ENCODE measurements at places on chromosomes 3 and 15. TPM values are rescaled to one million over a fixed set of nuclear protein-coding genes. Genes with fewer than 3 reads are reported as not detected.
A peak's percentile ranks its signal among the peaks of the same experiment; 100 is the strongest.

ROPN1B gene
- not detected for total RNA-seq

TGM4 gene
- not detected for total RNA-seq

SH2D7 gene
- total RNA-seq = not detected

ATP13A5 gene
- not detected for total RNA-seq

INKA1 gene
- 12.2 TPM for total RNA-seq

ARPIN gene
- total RNA-seq = 23.1 TPM

CTXND1 gene
- total RNA-seq = 5.2 TPM

GPR171 gene
- total RNA-seq = 12.9 TPM

GRK7 gene
- not detected for total RNA-seq

GABRA5 gene
- total RNA-seq = not detected

IQCB1 gene
- total RNA-seq = 24.7 TPM

IQCH gene
- 2.2 TPM for total RNA-seq

- no peaks in the 10 kb centered on the region for H3K36me3 ChIP-seq
- no peak overlapping the region for H3K4me3 ChIP-seq
- H3K4me1 ChIP-seq = peaks cover 20% of the 10 kb centered on the region
- H3K27ac ChIP-seq = no peak overlapping the region
These were observed 3.0 kb downstream of the CHRNA7 start for GRCh38 chr15:32033186-32033890.

DNA sequence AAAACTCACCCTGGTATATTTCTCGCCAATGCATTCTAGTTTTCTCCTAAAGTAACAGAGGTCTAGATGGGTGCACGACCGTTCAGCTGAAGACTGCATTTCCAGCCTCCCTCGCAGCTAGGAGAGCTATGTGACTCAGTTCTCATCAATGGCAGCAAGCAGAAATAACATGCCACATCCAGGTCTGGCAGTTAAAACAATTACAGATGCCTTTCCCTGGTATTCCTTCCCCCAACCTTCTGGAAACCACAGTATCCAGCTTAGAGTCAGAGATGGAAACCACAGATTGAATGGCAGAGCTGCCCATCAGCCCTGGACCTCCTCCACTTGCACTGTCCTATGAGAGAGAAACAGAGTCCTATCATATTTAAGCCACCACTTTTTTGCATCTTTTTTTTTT, 4.8 kb downstream of the HAPLN3 start:
- no peak overlapping the region for H3K4me3 ChIP-seq
- H3K27ac ChIP-seq = no peak overlapping the region

GRCh38 chr15:75397494-75397893, 29.1 kb upstream of the MAN2C1 start:
- H3K27me3 ChIP-seq = no peaks in the 10 kb centered on the region
- no peak for DNase-seq
- H3K27ac ChIP-seq = no peak overlapping the region
- H3K36me3 ChIP-seq = no peaks in the 10 kb centered on the region
- H3K4me1 ChIP-seq = no peaks in the 10 kb centered on the region
- no peak overlapping the region for H3K4me3 ChIP-seq

GRCh38 chr3:16330351-16330750, 65.3 kb downstream of the OXNAD1 start:
- H3K4me3 ChIP-seq = no peak overlapping the region
- no peaks in the 10 kb centered on the region for H3K27me3 ChIP-seq
- no peaks in the 10 kb centered on the region for H3K4me1 ChIP-seq
- DNase-seq = no peak
- H3K27ac ChIP-seq = no peak overlapping the region
- peaks cover 95% of the 10 kb centered on the region for H3K36me3 ChIP-seq

- no peak overlapping the region for H3K27ac ChIP-seq
- H3K27me3 ChIP-seq = no peaks in the 10 kb centered on the region
- no peak overlapping the region for H3K4me3 ChIP-seq
These were observed 244.3 kb downstream of the CHL1 start for GRCh38 chr3:440826-441225.

GRCh38 chr3:37520907-37521341, 340.8 kb upstream of the CTDSPL start:
- H3K4me3 ChIP-seq = no peak overlapping the region
- peaks cover 6% of the 10 kb centered on the region for H3K4me1 ChIP-seq
- no peak overlapping the region for H3K27ac ChIP-seq
- H3K27me3 ChIP-seq = no peaks in the 10 kb centered on the region

DNA sequence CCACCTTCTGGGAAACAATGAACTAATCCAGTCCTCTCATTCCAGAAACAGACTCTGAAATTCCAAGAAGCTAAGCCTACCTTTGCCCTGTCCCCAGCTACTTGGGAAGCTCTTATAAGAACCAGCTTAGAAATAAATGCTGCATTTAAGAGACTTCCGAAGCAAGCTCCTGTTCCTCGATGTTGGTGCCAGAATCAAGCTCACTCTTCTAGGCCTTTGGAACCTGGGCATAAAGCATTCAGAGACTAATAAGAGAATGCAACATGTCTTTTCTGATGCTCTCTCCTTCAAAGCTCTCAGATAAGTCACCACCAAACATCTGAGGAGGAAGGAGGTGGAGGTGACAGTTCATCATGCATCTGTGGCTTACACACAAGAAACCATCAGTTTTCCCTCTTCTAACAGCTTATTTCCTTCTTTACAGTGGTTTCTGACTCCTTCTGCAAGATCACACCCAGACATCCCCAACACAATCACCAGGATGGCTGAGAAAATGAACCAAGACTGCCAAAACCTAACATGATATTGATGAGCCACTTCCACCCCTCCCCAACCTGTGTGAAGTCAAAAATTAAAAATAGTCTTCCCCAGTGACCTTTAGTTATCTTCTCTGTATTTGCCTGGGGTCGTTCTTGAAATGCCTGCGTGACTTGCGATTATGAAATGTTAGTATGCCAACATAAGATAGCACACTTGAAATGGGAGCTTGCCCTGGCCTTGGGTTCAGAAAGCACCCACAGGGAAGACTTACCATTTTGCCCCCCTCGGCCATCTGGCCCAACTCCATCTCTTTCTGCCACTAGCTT, 11.5 kb downstream of the ARHGEF3 start:
- H3K27me3 ChIP-seq = no peaks in the 10 kb centered on the region
- peaks cover 82% of the 10 kb centered on the region for H3K4me1 ChIP-seq
- DNase-seq = no peak
- H3K36me3 ChIP-seq = no peaks in the 10 kb centered on the region
- H3K4me3 ChIP-seq = no peak overlapping the region

GRCh38 chr3:190564175-190564574, 50.3 kb downstream of the IL1RAP start:
- H3K27ac ChIP-seq = no peak overlapping the region
- peaks cover 3% of the 10 kb centered on the region for H3K4me1 ChIP-seq
- no peaks in the 10 kb centered on the region for H3K27me3 ChIP-seq
- DNase-seq = no peak

- no peaks in the 10 kb centered on the region for H3K27me3 ChIP-seq
- H3K4me1 ChIP-seq = no peaks in the 10 kb centered on the region
- no peak for DNase-seq
- H3K4me3 ChIP-seq = no peak overlapping the region
- no peaks in the 10 kb centered on the region for H3K36me3 ChIP-seq
These were observed 250.6 kb upstream of the CMC1 start for GRCh38 chr3:27990837-27991236.

DNA sequence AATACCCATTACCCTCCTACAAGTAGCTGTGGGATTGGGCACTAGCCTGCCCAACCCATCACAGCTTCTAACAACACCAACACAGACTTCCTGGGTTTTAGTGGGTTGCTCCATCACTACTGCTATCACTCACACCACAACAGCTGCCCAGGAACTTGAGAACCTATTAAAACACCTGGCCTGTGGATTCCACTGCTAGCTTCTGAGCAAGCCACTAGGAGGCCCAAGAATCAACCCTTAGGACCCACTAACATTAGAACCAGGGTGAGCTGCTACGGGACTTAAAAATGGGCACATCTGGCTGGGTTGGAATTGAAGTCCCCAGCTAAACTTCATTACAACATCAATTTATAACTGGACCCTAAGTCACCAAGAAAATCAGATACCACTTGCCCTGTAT, 113.2 kb upstream of the TP63 start:
- no peak overlapping the region for H3K4me3 ChIP-seq
- H3K27ac ChIP-seq = no peak overlapping the region
- no peaks in the 10 kb centered on the region for H3K36me3 ChIP-seq
- H3K27me3 ChIP-seq = no peaks in the 10 kb centered on the region
- H3K4me1 ChIP-seq = no peaks in the 10 kb centered on the region
- no peak for DNase-seq

DNA sequence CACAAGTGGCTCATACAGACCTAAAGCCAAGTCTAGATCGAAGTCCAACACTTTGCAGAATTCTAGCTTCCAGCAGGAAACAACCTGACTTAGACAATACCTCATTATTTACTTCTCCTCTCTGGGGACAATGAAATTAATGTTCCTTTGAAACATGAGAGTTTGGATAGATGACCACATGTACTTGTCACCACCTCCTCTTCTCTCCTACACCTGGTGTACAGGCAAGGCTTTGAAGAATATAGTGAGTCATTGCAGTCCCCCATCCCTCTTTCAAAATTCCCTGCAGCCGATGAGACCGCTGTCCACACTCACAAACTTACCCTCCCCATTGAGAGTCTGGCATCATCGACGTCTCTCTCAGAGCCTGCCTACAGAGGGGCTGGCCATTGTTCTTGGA, 189.0 kb upstream of the HES1 start:
- no peaks in the 10 kb centered on the region for H3K4me1 ChIP-seq
- no peaks in the 10 kb centered on the region for H3K36me3 ChIP-seq
- no peaks in the 10 kb centered on the region for H3K27me3 ChIP-seq
- no peak for DNase-seq

DNA sequence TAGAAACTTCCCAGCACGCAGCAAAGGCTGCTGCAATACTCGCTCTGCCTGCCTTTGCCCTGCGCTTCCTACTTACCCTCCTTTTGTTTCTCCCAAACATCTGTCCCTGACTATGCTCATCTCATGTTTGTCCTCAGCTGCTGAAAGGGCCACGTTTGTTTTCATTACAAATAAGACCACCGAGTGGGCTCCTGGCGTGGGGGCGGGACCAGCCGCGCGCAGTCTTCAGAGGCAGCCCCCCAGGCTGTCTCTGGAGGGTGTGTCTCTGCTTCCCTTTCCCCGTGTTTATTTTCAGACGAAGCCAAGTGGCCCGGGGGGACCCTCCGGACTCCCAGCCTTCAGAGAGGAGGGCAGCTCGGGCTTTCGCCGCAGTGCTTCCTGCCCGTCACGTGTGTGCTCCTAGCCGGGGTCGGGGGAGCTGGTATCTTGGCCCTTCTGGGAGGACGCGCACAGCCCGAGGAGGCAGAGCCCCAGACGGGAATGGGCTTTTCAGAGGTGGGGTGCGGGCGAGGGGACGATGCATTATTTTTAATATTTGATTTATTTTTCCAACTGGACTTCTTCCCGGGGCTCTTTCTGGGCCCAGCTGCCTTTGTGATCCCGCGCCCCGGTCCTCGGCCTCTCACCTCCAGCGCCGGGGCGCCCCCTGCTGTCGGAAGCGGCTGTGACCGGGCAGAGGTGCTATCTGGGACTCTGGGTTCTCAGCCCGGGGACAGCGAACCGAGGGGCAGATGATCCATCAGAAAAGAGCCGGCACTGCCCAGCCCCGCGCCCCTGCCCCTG, 70.0 kb upstream of the CGNL1 start:
- H3K4me1 ChIP-seq = peaks cover 14% of the 10 kb centered on the region
- H3K4me3 ChIP-seq = peak overlapping the region; percentile 51
- H3K27me3 ChIP-seq = no peaks in the 10 kb centered on the region

DNA sequence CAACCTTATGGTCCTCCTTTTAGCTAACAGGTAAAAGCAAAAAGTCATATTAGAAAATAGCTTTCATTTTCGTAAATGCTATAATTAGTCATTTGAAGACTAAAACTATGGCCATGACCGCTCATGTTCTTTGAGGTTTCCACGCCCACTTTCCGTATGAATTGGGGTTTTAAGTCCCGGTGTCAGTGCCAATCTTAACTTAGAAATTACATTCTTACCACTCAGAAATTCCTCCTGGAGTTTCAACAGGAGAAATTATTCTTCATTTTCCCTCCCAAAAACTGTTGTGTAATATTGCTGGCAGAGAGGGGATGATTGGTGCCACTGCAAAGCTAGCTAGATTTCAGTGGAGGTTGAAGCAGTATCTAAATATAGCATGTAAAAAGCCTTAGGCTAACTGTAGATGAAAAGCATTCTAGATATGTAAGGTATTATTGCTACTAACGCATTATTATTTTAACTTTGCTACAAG, 71.0 kb upstream of the MDFIC2 start:
- no peaks in the 10 kb centered on the region for H3K4me1 ChIP-seq
- H3K27me3 ChIP-seq = no peaks in the 10 kb centered on the region
- DNase-seq = no peak
- no peaks in the 10 kb centered on the region for H3K36me3 ChIP-seq

DNA sequence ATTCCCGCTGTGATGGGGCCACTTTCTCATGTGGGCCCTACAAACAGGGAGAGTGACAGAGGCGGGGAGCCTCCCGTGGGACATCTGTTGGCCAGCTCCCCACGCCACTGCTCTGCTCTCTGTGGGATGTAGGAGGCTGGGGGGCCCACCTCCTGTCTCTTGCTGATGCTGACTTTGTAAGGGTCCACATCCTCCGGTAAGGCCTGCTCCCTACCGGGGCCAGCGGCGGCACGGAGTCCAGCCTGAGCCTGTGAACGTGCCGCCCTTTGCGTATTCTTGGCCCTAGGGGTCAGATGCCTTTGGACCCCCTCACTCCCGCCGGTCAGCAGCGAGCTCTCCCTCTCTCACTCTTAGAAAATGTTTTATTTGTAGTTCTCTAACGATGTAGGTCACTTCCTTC, 153.2 kb downstream of the LRRC28 start:
- H3K4me3 ChIP-seq = no peak overlapping the region
- no peak for DNase-seq
- no peak overlapping the region for H3K27ac ChIP-seq
- no peaks in the 10 kb centered on the region for H3K27me3 ChIP-seq

- H3K4me3 ChIP-seq = no peak overlapping the region
- no peaks in the 10 kb centered on the region for H3K4me1 ChIP-seq
- no peak for DNase-seq
- no peaks in the 10 kb centered on the region for H3K27me3 ChIP-seq
- H3K36me3 ChIP-seq = no peaks in the 10 kb centered on the region
These were observed 115.9 kb downstream of the ASB7 start for GRCh38 chr15:100718075-100718980.

- no peaks in the 10 kb centered on the region for H3K27me3 ChIP-seq
- H3K36me3 ChIP-seq = peaks cover 75% of the 10 kb centered on the region
- no peak overlapping the region for H3K27ac ChIP-seq
- H3K4me3 ChIP-seq = no peak overlapping the region
- H3K4me1 ChIP-seq = peaks cover 23% of the 10 kb centered on the region
These were observed 5.7 kb downstream of the RAD54L2 start for GRCh38 chr3:51544011-51544775.

- H3K4me3 ChIP-seq = no peak overlapping the region
- no peaks in the 10 kb centered on the region for H3K36me3 ChIP-seq
- H3K27me3 ChIP-seq = no peaks in the 10 kb centered on the region
- no peak overlapping the region for H3K27ac ChIP-seq
These were observed 48.5 kb downstream of the ZDHHC19 start for GRCh38 chr3:196162679-196163078.

- no peaks in the 10 kb centered on the region for H3K4me1 ChIP-seq
- no peak overlapping the region for H3K4me3 ChIP-seq
- no peak overlapping the region for H3K27ac ChIP-seq
- no peak for DNase-seq
- H3K27me3 ChIP-seq = no peaks in the 10 kb centered on the region
These were observed 78.7 kb upstream of the TTBK2 start for GRCh38 chr15:42999201-42999779.

- H3K27me3 ChIP-seq = no peaks in the 10 kb centered on the region
- H3K4me1 ChIP-seq = peaks cover 11% of the 10 kb centered on the region
- no peak for DNase-seq
- no peaks in the 10 kb centered on the region for H3K36me3 ChIP-seq
- H3K4me3 ChIP-seq = no peak overlapping the region
These were observed 29.2 kb upstream of the ANXA2 start for GRCh38 chr15:60426870-60427508.

GRCh38 chr3:119944091-119944490, 150.2 kb downstream of the GSK3B start:
- no peak overlapping the region for H3K27ac ChIP-seq
- no peaks in the 10 kb centered on the region for H3K36me3 ChIP-seq
- H3K4me3 ChIP-seq = no peak overlapping the region
- H3K27me3 ChIP-seq = no peaks in the 10 kb centered on the region

All from spleen (tissue), 13 donors.